ENCODE measurements at places on chromosomes 12 and 14.

GRCh38 chr12:6185961-6186827 lies 14.0 kb upstream of the CD9 start:
- no peak for DNase-seq

DNA sequence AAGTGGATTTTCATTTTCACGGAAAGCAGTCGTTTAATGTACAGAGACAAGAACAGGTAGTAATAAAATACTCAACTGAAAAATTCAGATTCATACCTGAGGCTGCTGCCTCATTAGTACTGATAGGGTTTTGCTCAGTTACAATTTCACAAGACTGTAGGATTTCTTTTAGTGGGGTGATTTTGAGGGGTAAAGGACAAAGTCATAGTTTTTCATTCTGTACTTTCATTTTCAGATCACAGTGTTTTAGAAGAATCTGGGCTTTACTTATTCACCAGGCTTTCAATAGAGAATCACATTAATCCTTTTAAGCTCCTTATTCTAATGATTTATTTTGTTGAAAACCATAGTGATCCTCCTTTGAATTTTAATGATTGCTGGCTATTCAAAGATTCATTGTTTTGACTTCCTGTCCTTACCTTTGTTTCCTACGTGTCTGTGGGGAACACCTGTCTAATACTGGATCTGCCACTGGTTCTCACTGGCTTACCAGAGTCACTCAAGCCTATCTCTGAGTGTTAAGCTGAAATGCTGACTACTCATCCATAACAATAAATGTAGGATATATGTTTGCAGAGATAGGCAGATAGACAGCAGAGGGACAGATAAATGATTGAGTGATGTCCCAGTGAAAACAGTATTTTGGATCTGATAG lies 243.8 kb upstream of the NPAS3 start:
- no peak for DNase-seq

GRCh38 chr12:18422871-18423270 lies 161.6 kb downstream of the PIK3C2G start:
- DNase-seq, result no peak

DNA sequence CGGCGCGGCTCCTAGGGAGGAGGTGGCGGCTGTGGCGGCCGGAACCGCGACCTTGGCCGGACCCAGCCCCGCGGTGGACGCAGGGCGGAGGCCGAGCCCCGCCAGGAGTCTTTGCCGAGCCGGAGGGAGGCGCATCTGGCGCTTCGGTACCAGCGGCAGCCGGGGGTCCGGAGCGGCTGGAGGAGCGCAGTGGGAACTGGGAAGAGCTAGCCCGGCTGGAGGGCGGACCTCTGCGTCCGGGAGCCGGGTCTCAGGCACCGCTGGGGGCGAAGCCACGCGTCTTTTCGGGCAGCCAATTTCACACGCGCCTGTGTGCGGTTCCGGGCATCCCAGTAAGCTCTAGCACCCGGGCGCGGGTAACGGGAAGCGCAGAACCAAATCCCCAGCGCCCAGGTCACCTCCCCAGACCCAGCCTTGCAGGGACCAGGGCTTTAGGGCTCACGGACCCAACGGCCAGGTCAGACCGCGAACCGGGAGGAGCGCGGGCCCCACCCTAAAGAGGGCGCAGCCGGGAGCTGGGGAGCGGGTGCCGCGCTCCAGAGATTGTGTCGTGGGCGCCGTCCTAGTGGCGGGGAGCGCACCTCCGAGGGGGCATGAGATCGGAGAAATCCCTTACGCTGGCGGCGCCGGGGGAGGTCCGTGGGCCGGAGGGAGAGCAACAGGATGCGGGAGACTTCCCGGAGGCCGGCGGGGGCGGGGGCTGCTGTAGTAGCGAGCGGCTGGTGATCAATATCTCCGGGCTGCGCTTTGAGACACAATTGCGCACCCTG lies 89.4 kb downstream of the GALNT8 start:
- DNase-seq, result no peak

DNA sequence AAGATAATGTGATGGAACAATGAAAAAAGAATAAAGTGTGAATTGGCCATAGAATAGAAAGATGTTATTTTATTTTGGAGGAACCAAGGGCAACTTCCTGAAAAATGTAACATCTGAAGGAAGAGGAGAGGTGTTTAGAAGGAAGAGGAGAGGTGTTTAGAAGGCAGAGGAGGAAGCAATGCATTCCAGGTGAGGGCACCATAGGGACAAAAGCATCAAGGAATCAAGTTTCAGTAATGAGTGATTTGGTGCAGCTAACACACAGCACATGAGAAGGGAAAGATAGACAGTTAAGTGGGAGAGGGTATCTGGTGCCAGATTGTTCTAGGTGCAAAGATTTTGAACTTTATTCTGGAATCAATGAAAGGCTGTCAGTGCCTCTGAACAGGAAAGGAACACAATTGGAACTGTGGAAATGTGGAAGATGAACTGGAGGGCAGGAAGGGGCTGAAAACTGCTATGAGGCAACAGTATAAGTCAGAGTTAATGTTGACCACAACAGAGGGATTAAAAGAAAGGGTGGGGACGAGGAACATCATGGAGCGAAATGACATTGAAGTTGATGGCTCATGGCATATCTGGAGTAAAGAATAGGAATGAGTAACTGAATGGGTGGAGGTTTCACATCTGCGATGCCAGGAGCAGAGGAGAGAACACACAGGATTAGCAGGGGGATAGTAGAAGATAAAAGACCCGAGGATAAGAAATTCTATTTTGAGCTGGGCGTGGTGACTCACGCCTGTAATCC lies 326.6 kb downstream of the LRIG3 start:
- no peak for DNase-seq

DNA sequence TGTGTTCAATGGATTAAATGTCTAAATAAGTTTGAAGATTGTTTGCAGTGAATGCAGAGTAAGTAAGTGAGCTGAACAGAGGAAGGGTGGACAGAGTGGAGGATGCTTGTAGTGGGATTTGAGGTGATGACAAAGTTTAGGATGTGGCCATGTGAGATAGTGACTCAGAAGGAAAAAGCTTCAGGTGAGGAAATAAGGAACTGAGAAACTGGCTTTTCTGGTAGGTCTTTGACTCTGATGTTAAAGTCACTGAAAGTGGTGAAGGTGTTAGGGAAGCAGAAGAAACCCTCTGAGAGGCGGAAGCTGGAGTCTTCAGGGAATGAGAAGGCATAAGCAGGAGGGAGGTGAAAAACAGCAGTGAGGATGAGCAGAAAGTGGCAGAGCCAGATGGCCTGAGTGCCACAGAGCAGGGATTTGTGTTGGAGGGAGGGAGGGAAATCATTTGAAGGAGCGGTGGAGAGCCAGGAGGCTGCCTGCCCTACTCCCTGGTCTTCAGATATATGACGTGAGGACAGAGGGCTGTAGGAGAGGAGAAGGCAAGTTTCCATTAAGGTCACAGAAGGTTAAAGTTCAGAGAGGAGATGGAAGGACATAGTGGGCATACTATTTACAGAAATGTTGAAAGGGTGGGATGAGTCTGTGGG lies 24.8 kb downstream of the RGS6 start:
- DNase-seq, result no peak

DNA sequence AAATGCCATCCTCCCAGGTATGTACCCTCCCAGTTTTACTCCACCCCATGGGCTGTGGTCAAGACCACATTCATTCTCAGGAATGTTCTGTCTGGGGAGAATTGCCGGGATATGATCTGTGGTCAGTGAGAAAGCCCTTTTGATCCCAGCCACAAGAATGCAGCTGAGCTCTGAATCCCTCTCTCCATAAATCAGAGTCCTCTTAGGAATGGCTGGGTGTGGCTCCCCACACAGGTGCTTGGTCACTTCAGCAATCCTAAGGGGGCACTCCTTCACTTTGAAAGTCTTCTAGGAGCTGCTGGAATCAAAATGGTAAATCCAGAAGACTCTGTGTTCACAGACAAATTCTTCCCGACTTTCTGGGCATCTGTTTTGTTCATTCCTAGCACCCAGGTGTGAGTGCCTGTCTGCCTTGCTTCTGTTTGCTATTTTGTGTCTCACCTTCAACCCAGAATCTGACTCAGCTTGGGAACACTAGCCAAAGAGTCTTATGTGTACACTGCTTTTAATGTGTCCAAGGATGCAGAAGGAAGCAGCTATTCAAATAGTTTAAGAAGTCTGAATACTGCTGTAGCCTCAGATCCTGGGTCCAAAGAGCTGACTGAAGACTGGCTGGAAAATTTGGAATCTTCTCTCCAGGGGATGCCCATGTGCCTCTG lies 144.6 kb upstream of the CDKN3 start:
- no peak for DNase-seq

- no peak for DNase-seq
Observed at GRCh38 chr12:10215436-10215835, 2.8 kb downstream of the GABARAPL1 start.

DNA sequence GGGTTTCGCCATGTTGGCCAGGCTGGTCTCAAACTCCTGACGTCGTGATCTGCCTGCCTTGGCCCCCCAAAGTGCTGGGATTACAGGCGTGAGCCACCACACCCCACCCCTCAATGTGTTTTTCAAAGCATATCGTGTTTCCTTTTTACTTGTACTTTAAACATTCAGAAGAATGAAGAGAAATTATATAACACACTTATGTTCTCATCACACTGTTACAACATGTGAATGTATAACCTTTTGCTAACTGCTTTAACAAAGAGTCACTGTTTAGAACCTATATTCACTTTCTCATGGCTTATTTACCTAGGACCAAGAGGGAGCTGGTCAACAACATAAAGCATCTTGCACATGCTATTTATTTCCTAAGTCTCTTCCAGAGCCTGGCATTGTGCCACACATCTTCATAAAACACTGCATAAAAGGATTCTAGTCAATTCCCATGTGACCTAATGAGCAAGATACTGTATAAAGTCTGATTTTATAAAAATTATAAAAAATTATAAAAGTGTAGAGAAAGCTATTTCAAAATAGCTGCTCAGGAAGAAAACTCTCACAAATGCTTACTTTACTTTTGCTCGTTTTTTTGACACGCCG lies 16.0 kb upstream of the ACTR6 start:
- no peak for DNase-seq

DNA sequence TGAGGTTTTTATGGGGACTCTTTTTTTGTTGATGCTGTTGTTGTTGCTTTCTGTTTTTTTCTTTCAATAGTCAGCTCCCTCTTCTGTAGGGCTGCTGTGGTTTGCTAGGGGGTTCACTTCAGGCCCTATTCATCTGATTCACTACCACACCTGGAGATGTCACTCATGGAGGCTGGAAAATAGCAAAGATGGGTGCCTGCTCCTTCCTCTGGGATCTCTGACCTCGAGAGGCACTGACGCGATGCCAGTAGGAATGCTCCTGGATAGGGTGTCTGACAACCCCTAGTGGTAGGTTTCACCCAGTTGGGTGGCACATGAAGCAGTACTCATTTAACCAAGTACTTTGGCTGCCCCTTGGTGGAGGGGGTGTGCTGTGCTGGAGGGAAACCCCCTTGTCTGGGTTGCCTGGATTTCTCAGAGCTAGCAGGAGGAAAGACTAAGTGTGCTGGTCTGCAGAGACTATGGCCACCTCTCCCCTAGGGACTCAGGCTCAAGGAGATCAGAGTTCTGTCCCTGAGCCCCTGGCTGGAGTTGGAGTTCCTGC lies 745.5 kb downstream of the TMTC2 start:
- no peak for DNase-seq

GRCh38 chr14:79356040-79356439 lies 855.3 kb downstream of the DIO2 start:
- DNase-seq, result no peak

DNA sequence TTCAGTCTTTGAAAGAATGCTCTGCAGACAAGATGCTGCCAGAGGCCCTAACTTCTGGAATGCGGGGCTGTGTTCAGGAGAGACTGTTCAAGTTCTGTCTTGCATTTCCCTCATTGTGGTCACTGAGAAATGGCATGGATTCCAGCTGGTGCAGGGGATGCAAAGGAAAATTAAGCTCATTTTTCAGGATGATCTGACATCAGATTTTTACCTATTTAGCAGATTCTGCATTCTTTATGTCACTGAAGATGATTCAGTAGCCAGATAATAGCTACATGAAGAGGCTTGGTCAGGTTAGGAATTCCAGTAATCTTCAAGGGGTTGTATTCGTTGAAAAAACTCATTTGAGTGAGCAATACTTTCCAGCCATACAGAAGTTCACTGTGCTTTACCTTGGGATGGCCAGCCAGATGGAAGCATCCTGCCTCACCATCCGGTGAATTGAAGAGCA lies 16.1 kb upstream of the MFAP5 start:
- DNase-seq, result no peak

DNA sequence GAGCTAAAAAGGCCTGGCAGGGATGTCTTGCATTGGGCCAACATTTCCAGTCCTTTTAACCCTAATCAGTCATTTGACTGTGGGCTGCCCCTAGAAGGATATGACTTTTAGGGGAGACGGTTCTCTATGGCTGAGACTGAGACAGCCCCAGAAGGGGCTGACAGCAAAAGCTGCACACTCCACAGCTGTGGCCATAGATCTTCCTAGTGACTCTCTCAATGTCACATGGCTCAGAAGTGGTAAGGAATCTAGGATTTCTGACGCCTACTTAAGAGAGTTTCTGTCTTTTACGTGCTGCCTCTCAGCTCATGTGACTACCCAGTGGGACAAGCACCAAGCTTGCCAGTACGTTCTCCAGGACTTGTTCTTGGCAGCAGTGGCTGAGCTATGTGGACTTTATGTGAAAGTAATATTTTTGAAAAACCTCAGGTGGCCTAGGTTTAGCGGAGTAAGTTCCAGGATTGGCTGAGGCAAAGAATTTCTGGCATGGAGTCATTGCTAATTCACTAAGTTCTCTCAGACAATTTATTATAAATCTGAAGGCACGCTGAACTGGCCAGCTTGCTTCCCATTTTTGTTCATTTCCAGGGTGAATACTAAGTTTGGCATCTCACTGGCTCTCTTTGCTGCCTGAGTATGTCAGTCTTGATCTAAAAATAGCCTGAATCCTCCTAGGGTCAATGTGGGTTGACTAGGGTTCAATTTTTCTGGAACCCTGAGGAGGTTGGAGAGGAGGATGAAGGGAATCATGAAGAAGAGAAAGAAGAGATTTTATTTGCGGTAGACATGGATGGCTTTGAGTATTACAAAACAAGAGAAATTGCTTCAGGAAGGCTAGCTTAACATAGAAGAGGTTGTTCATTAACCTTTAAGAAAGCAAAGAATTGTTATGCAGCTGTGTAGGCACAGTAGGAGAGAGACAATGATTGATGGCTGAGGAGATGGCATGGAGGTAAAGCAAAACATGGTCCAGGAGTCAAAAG lies 271.8 kb downstream of the AEBP2 start:
- no peak for DNase-seq

DNA sequence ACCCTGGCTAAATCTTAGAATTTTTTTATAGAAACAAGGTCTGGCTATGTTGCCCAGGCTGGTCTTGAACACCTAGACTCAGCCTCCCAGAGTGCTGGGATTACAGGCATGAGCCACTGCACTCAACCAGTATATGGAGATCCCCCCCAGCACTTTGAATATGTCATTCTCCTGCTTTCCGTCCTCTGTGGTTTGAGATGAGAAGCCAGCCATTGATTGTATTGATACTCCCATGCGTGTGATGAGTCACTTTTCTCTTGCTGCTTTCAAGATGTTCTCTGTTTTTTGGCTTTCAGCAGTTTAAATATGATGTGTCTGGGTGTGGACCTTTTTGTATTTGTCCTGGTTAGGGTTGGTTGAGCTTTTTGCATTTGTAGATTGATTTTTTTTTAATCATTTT lies 75.2 kb upstream of the DNM1L start:
- peak; percentile 2 for DNase-seq

Data from stimulated activated CD4-positive, alpha-beta T cell treated with anti-CD3 and anti-CD28 coated beads, Interleukin-2, amount 100 ng/mL, for 48 hours (primary cell).